ENCODE measurements at places on chromosomes 1 and 21.

DNA sequence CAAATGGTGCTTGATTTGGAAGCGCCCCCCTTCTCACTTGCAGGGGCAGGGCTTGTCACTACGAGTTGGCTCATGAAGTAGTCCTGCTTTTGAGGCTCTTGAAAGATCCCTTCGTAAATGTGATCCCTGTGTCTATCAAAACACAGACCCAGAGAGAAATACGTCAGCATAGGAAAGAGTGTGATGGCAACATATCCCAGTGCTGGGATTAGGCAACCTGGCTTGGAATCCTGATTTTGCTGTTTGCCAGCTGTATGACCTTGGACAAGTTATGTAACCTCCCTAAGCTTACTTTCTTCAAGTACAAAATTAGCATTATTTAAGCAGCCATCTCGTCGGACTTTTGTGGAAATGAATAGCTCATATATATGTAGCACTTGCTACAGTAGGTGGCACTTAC lies 228.4 kb downstream of the ATG4C start:
- DNase-seq = no peak

- no peak for DNase-seq
Measured at GRCh38 chr1:50860256-50860655, 99.8 kb downstream of the FAF1 start.

DNA sequence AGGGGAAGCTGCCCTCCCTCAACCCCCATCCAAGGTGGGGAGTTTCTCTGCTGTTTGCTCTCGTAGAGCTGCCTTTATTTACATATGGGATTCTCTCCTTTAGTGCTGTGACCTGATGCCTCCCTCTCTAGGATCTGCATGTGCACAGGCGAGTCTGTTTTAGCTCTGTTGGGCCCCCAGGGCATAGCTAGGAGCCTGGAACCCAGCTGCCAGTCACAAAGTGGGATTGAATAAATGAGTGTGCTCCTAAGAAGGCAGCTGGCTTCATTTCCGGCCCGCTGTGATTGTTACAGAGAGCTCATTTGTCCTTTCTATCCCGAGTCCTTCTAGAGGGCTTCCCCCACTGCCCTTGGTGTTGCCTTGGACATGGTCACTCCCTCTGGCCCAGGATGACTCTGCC lies 176.6 kb downstream of the GRIK3 start:
- DNase-seq = no peak

GRCh38 chr1:94992863-94993563 lies 66.1 kb upstream of the CNN3 start:
- no peak for DNase-seq
